ENCODE measurements at places on chromosomes 13 and 19.

GRCh38 chr19:14606627-14607026 lies 23.7 kb downstream of the CLEC17A start:
- DNase-seq, result no peak

- no peak for DNase-seq
Measured at GRCh38 chr19:35790981-35791813, 15.8 kb downstream of the ARHGAP33 start.

DNA sequence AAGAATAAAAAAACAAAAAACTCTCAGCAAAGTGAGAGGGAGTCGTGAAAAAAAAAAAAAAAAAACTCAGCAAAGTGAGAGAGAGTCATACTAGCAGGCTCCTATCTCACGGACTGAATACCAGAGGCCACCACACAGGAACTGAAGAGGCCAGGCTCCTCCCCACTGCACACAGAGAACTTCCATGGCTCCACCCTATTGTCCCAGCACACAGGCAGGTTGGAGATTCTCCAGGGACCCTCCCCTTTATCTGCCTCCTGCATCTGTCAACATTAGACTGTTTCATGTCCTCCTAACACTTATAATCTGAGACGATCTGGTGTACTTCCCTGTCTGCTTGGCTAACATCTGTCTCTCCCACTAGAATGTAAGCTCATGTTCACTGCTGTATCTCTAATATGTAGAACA lies 37.0 kb upstream of the FARP1 start:
- no peak for DNase-seq

DNA sequence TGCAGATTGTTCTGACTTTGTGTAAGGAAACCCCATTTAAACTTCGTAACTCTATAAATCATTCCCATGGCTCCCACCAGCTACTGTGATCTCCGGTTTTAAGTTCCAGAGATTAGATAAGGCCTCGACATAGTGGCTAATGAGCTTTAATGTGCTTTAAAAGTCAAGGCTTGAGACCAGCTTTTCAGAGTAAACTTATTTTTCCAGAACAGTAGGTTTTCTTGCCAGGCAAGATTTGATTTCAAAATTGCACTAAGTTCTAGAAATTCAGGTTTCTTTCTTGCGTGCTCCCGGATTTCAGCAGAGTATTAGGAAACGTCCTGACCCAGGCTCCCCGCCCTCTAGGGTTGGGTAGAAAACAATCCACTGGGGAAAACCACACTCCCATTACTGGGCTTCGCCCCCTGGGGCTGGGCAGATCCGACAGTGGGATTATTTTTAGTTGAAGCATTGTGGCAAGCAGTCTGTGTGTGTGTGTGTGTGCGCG lies 43.3 kb downstream of the CRYL1 start:
- no peak for DNase-seq

DNA sequence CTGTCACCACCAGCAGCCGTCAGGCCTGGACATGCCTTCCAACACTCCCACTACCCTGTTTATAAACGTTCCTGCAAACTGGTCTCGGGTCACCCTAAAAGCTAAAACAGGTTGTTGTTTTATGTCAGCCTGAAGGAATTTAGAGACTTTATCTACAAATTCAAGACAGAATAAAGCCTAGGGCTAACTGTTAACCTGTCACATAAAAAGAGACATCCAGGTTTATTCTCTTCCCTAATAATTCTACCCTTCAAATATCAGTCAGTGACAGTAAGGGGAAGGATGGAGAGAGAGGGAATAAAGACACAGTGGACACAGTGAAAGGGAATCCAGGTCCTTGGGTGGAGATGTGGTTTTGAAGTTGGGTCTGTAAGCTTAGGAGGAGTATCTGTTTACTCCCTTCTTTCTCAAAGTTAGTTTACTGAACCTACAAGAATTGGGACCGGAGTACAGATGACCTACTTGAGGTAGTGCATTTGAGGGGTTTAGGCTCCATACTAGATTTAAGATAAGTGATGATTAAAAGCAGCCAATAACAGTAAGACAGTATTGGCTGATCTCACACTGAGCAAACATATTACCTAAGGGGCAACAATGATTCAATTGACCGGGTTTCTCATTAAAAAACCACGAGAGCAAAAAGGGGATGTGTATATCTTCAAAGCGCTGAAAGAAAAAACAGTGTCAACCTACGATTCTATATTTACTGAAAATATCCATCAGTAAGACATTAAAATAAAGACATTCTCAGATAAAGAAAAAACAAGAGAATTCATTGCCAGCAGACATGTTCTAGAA lies 142.7 kb downstream of the USP12 start:
- no peak for DNase-seq

DNA sequence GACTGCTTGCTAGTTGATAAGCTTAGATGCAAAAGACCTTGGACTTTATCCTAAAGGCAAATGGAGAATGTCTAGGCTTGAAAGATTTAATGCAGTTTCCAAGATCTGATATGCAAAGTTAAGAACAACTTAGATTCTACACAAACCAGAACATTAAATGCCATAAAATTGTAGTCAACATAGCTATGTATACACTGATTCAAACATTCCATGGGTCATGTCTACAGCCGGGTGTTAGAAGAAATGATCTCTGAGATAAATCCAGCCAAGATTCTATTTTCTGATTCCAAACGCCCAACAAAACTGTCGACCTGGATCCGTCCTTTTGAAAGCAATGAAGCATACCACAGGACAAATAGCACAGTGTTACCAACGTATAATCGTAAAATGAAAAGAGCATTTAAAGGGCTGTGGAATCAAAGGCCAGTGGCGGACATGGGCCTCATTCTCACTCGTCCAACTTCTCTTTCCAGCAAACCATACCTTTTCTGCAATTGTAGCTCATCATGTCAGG lies 52.7 kb downstream of the KCTD12 start:
- no peak for DNase-seq

DNA sequence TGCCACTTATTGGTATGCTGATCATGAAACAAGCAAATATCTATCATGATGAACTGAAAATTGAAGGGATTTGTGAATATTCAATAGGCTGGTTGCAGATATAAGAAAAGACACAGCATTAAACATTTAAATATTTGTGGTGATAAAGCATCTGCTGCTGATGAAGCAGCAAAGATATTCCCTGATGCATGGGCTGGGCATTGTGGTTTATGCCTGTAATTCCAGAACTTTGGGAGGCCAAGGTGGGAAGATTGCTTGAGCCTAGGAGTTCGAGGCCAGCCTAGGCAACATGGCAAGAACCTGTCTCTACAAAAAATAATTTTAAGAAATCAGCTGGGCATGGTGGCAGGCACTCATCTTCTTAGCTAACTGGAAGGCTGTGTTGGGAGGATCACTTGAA lies 54.5 kb downstream of the GPR180 start:
- no peak for DNase-seq

DNA sequence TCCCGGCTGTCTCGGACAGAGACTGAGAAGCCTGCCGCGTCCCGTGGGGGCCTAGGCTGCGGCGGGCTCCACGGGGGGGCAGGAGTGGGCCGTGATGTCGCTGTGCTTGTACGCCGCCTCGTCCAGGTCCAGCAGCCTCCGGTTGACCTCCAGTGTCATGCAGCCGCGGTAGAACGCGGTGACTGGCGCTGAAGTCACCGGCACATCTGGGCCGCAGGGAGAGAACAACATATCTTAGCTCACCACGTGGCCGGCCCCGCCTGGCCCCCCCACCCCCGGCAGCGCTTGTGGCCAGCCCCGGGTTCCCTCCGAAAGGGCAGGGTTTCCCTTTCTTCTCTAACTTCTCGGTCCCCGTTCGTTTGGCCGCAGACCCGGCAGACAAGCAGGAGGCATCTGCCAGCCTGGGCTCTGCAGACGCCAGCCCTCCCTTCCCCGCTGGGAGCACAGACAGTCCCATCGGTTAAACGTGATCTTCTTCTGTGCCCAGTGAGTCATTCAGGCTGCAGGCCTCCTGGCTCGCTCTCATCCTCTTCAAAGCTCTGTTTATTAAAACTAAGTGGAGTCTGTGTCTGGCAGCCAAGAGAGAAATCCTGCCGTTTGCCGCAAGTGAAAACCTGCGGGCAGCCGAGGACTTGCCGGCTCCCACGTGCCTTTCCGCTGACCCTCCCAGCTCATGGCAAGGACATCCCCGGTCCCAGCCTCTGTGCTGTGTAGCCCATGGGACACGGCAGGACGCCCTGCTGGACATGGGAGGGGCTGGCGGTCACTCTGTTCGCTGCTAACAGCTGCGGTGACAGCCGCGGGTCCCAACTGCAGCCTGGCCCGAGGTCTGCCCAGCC lies 42.8 kb downstream of the GAS6 start:
- no peak for DNase-seq

GRCh38 chr19:676007-676338 lies 219 bp upstream of the FSTL3 start:
- no peak for DNase-seq
